Left lung (tissue), 14 donors: ENCODE measurements at places on chromosomes 1 and 21. TPM values are rescaled to one million over a fixed set of nuclear protein-coding genes. Genes with fewer than 3 reads are reported as not detected.

DNA sequence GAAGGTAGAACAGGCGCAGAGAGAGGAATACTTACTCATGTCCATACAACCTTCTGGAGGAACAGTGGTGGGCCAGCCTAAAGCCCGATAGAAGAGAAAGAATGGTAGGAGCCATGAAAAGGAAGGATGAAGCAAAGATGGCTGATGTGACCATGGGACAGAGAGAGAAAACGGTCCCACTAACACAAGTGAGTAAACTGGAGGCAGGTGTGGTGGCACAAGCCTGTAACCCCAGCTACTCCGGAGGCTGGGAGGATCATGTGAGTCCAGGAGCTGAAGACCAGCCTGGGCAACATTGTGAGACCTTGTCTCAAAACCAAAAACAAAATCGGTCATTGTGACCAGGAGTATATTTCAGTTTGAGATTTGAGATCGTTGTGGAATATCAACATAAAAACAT is 49.4 kb downstream of the C1orf198 start:
- H3K27me3 ChIP-seq = no peaks in the 10 kb centered on the region
- H3K4me1 ChIP-seq = no peaks in the 10 kb centered on the region
- no peak overlapping the region for H3K4me3 ChIP-seq
- no peak overlapping the region for H3K27ac ChIP-seq
- no peak for DNase-seq

DNA sequence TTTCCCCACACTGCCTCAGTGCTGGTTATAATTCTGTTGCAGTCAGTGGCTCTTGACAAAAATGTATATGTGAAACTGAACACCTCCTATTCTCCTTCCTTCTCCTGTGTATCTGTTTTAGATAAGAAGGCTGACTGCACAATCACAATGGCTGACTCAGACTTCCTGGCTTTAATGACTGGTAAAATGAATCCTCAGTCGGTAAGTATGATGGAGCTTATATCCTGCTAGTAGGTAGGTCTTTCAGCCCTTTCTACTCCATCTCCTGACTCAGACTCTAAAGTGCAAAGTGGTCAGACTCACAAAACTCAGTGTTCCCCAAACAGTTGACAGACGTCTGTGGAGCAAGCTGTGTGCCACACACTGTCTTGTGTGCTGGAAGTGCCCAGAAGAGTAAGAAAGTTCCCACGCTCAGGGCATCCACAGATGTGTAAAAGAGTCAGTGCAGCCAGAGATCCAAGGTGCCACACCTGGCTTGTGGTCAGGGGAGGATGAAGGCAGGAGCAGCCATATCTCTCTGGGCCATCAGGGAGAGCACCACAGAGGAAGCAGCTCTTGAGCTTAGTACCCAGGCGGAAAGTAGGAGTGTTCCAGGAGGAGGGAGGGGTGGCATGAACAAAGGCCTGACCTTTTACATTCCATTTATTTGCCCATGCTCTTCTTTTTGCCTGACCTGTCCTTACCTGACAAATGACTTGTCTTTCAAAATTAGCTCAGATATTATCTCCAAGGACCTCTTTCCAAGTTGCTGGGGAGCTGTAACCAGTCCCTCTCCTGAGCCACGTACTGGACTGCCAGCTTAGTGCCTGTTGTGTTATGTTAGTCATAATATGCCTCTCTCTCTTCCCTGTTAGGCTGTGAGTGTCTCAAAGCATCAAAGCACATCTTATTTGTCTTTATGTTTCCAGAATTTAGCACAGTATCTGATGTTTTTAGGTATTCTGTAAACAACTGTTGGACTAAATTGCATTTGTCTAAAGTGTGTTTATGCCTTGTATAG is 14.0 kb upstream of the PODN start:
- DNase-seq = no peak
- H3K4me1 ChIP-seq = peaks cover 18% of the 10 kb centered on the region
- no peak overlapping the region for H3K27ac ChIP-seq
- H3K36me3 ChIP-seq = peaks cover 56% of the 10 kb centered on the region

GRCh38 chr1:11331036-11331944 is 58.3 kb downstream of the UBIAD1 start:
- no peak for DNase-seq
- no peaks in the 10 kb centered on the region for H3K4me1 ChIP-seq
- no peak overlapping the region for H3K4me3 ChIP-seq
- H3K36me3 ChIP-seq = no peaks in the 10 kb centered on the region
- H3K27me3 ChIP-seq = no peaks in the 10 kb centered on the region

- peaks cover 35% of the 10 kb centered on the region for H3K4me1 ChIP-seq
- peak overlapping the region; percentile 82 for H3K4me3 ChIP-seq
- H3K36me3 ChIP-seq = peaks cover 13% of the 10 kb centered on the region
- H3K27me3 ChIP-seq = no peaks in the 10 kb centered on the region
- DNase-seq = no peak
- no peak overlapping the region for H3K27ac ChIP-seq
These were observed 1.1 kb downstream of the CHML start for GRCh38 chr1:241638909-241639622.

GRCh38 chr1:84171481-84171880 is 27.4 kb downstream of the PRKACB start:
- H3K4me1 ChIP-seq = no peaks in the 10 kb centered on the region
- no peaks in the 10 kb centered on the region for H3K36me3 ChIP-seq
- H3K4me3 ChIP-seq = no peak overlapping the region
- DNase-seq = no peak
- no peak overlapping the region for H3K27ac ChIP-seq

Gene SMG5
- 69.1 TPM for total RNA-seq

Gene C4BPB
- total RNA-seq = 4.3 TPM

Gene NECAP2
- 69.5 TPM for total RNA-seq

DNA sequence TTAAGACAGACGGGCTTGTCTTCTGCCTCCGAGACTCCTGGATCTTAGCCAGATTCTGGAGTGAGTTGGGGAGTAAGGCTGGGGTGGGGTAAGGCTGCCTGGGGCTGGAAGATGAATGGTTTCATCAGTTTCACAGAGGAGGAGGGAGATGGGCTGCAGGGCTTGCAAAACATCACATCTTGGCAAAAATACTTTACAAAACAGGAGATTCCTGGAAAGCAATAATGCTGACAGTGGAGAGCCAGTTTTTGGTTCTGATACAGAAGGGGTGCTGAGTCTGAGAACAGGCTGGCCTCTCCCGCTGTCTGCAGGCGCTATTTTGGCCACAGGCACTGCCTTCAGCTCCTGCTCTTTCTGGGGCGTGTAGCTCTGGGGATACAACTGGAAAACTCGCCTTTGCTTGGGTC is 83.4 kb upstream of the KCNE2 start:
- H3K36me3 ChIP-seq = no peaks in the 10 kb centered on the region
- H3K27ac ChIP-seq = no peak overlapping the region
- no peaks in the 10 kb centered on the region for H3K4me1 ChIP-seq
- H3K4me3 ChIP-seq = no peak overlapping the region
- H3K27me3 ChIP-seq = no peaks in the 10 kb centered on the region

Gene LCE2C
- not detected for total RNA-seq

- no peak overlapping the region for H3K27ac ChIP-seq
- no peak for DNase-seq
- H3K27me3 ChIP-seq = peaks cover 24% of the 10 kb centered on the region
- no peak overlapping the region for H3K4me3 ChIP-seq
- H3K36me3 ChIP-seq = no peaks in the 10 kb centered on the region
- peaks cover 21% of the 10 kb centered on the region for H3K4me1 ChIP-seq
These were observed 28.8 kb upstream of the PEF1 start for GRCh38 chr1:31673433-31673832.

GRCh38 chr21:44299458-44300261 is at the start of gene PFKL:
PFKL (plus strand) TSS chr21:44300053; CDS start chr21:44300106, 53 bp downstream.
- H3K27me3 ChIP-seq = no peaks in the 10 kb centered on the region
- H3K4me1 ChIP-seq = peaks cover 21% of the 10 kb centered on the region
- H3K27ac ChIP-seq = peak within 1 kb of the TSS; percentile 84
- DNase-seq = peak; percentile 56
- H3K36me3 ChIP-seq = no peaks in the 10 kb centered on the region

DNA sequence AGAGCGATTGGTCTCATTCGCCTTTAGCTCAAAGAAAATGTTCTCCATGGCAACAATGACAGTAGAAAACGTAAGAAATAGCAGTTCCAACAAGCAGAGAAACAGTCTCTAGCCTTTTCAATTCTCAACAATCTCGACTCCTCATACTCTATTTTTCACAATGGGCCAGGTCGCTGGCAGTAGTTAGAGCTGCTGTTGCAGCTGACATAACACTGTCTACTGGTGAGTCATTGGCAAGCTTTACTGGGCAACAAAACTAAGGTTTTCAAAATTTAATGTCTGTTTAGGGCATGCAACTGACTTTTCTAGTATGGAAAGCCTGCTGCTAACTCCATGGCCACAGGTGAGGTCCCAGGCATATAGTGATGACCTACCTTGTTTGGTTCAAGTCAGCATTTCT is 221.1 kb upstream of the KAZN start:
- no peaks in the 10 kb centered on the region for H3K4me1 ChIP-seq
- H3K36me3 ChIP-seq = no peaks in the 10 kb centered on the region
- no peaks in the 10 kb centered on the region for H3K27me3 ChIP-seq
- DNase-seq = no peak
- H3K27ac ChIP-seq = no peak overlapping the region

Gene DNAJC6
- 4.6 TPM for total RNA-seq

DNA sequence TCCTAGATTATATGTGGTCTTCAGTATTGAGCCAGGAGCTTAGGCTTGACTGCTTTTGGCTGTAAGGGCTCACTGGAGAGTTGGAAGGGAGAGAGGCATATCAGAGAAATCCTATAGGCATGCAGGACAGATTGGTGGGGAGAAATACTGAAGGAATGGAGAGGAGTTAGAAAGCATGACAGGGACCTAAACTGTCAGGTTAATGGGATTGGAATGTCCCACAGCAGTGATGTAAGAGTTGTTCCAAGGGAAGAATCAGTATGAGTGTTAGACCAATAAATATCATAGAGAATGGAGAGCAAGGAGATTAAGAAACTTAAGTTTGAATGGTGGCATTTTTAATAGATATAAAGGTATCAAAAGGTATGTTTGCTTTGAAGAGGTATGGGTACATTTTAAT is 39.7 kb downstream of the SLC35A3 start:
- no peak overlapping the region for H3K27ac ChIP-seq
- H3K36me3 ChIP-seq = no peaks in the 10 kb centered on the region
- no peaks in the 10 kb centered on the region for H3K4me1 ChIP-seq
- no peaks in the 10 kb centered on the region for H3K27me3 ChIP-seq
- no peak overlapping the region for H3K4me3 ChIP-seq

DNA sequence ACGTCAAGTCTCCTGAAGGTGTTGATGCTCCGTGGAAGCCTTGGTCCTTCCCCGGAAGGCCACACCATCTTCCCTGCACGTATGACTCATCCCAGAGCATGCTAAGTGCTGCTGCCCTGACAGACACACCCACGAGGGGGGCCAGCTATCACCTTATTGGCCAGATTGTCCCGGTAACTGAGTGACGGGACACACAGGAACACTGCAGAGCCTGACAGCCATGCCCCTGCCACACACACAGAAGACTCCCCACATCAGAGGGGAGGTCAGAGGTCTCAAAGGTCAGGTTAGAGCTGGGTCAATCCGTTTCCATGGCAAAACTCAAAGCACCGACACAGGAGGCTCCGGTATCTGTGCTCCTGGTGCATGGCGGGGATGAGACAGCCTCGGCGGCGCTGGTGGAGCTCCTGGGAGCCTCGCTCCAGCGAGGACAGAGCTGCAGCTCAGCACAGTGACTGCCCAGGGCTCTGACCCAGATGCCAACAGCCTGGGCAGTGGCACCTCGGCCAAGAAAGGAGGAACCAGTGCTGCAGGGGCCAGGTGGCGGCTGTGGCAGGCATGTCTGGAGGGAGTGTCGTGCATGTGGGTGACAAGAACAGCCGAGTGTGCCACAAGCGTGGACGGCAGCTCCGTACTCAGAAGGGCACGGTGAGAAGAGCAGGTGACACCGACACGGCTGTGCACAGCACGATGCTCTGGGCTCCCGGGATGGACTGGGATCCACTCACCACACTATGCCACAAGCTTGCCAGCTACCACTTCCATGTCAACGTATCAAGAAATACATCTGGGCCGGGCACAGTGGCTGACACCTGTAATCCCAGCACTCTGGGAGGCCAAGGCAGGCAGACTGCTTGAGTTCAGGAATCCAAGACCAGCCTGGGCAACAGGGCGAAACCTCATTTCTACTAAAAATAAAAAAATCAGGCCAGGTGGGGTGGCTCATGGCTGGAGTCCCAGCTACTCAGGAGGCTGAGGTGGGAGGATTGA is 14.8 kb upstream of the TMEM240 start:
- peaks cover 20% of the 10 kb centered on the region for H3K36me3 ChIP-seq
- no peak for DNase-seq
- no peak overlapping the region for H3K4me3 ChIP-seq
- no peak overlapping the region for H3K27ac ChIP-seq
- no peaks in the 10 kb centered on the region for H3K4me1 ChIP-seq

DNA sequence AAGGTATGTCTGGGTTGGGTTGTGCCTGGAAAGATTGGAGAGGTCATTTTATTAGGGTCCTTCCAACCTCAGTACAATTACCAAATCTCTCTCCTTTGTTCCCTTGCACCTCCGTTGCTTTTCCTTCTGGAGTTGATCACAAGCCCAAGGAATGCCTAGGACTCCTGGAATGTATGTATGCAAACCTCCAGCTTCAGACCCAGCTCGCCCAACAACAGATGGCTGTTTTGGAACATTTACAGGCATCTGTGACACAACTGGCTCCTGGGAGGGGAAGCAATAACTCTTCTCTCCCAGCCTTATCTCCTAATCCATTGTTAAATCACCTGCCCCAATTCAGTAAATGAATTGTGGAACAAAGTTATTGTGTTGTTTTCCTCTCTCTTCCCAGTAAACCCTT is 8.3 kb downstream of the TSACC start:
- no peaks in the 10 kb centered on the region for H3K4me1 ChIP-seq
- H3K27ac ChIP-seq = no peak overlapping the region
- no peaks in the 10 kb centered on the region for H3K27me3 ChIP-seq
- no peak for DNase-seq

DNA sequence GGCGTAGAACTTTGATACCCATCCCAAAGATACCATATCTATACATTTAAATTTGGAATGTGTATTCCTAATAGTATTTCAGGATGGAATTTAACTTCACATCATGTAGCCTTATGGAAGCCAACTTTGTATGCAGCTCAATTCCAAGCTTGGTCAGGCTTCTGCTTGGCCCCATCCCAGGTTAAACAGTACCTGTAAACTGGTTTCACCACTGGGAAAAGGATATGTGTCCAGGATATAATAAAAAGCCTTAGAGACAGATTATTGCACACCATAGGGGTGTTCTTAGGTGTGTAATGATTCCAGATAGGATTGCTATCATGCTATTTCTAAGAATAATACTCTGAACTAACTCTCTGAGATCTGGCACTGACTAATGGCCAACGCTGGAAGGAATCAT is 28.1 kb downstream of the ADAM30 start:
- DNase-seq = no peak
- H3K4me3 ChIP-seq = no peak overlapping the region
- H3K4me1 ChIP-seq = no peaks in the 10 kb centered on the region

Gene RGS7
- not detected for total RNA-seq

GRCh38 chr1:24252185-24252780 is 65.2 kb upstream of the IFNLR1 start:
- no peak for DNase-seq
- H3K36me3 ChIP-seq = no peaks in the 10 kb centered on the region
- no peak overlapping the region for H3K4me3 ChIP-seq
- H3K27me3 ChIP-seq = no peaks in the 10 kb centered on the region
- H3K27ac ChIP-seq = no peak overlapping the region
- no peaks in the 10 kb centered on the region for H3K4me1 ChIP-seq

GRCh38 chr1:220473440-220473839 is 54.5 kb upstream of the MARK1 start:
- DNase-seq = no peak
- no peaks in the 10 kb centered on the region for H3K27me3 ChIP-seq
- H3K4me1 ChIP-seq = no peaks in the 10 kb centered on the region
- no peak overlapping the region for H3K27ac ChIP-seq

Gene IL12RB2
- 0.90 TPM for total RNA-seq
